K562 (cell line): ENCODE measurements at places on chromosomes 12 and 14.

DNA sequence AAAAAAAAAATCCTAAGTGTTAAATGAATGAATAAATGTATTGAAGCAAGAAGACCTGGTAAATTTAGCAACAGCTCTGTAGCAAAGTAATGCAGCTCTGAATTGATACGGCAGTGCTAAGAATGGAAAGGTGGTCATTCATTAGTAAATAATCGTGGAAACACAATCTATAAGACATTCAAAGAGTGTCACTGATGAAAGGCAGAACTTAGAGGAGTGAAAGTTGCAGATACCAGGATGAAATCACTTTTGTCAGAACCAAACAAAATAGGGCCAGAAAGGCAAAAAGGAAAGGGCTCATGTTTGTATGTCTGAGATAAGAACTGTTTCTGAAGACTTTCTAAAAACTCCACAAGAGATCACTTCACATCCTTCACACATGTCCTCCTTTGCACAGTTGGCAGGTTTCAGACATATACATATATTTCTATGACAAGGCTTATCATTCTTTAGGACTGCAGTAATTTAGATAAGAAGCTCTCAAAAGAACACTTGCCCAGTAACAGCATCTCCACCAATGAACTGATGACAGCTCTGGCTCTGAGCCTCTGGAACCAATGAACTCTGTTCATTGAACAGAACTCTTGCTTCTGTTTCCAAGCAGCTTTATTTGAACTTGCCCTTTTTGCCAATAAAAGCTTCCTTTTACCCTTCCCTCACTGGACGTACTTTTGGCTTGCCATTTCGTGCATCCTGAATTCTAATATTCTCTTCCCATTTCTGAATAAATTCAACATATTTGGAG, 4.2 kb upstream of the LRR1 start:
- DNase-seq, result peak; percentile 83

DNA sequence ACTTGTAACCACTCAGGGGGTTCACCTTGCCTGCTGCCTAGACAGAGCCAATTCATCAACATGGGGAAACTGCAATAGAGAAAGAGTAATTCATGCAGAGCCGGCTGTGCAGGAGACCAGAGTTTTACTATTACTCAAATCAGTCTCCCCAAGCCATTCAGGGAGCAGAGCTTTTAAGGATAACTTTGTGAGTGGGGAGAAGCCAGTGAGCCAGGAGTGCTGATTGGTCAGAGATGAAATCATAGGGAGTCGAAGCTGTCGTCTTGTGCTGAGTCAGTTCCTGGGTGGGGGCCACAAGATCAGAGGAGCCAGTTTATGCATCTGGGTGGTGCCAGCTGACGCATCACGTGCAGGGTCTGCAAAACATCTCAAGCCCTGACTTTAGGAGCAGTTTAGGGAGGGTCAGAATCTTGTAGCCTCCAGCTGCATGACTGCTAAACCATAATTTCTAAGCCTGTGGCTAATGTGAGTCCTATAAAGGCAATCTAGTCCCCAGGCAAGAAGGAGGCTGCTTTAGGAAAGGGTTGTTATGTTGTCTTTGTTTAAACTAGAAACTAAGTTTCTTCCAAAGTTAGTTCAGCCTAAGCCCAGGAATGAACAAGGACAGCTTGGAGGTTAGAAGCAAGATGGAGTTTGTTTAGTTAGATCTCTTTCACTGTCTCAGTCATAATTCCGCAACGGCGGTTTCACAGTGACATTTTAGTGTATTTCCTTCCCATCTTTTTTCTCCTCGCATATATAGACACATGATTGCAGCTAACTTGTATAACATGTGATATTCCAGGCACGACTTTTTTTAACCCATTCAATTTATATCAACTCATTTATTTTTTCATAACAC, 68.9 kb upstream of the NCOR2 start:
- peak; percentile 70 for DNase-seq

GRCh38 chr12:89429528-89429927, 77.2 kb upstream of the DUSP6 start:
- no peak for DNase-seq

- no peak for DNase-seq
These were observed 45.3 kb upstream of the RAP1B start for GRCh38 chr12:68565391-68565903.

GRCh38 chr12:97299847-97300246, 162.8 kb upstream of the RMST start:
- no peak for DNase-seq

DNA sequence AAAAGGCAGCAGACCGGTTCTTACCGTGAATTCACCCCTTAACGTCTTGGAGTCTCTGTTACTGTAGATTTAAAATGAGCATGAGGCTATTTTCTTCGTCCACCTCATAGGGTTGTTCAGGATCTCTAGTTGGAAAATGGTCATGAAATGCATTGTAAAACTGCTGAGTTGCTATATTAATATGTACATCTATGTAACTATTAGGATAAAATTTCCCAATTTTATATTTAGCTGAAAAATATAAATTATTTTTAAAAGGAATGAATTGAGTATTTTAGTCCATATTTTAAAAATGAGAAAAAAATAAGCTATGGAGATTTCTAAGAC, 272.7 kb downstream of the ALG10B start:
- no peak for DNase-seq
